Activated CD8-positive, alpha-beta memory T cell treated with anti-CD3 and anti-CD28 coated beads for 1 hour (primary cell): ENCODE measurements at places on chromosomes 7 and 10.

- DNase-seq, result no peak
Measured at GRCh38 chr10:93818086-93818485, 60.4 kb downstream of the LGI1 start.

- no peak for DNase-seq
Measured at GRCh38 chr7:84841809-84842208, 345.0 kb downstream of the SEMA3D start.

GRCh38 chr10:70834441-70835151, 18.8 kb downstream of the SGPL1 start:
- DNase-seq, result no peak

DNA sequence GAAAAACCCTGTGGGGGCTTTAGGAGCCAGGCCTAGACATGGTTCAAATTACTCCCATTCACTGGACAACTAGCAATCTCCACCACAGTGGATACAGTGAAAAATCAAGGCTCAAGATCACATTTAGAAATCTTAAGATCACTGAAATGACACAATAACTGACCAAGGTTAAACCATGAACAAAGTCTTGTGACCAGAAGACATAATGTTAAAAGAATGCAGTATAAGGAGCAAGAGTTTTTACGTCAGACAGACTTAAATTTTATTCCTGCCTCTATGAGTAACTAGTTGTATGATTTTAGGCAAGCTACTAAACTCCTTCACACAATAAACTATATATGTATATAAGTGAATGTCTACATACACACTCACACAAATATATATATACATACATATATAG, 68.5 kb downstream of the MICU1 start:
- no peak for DNase-seq

GRCh38 chr10:6254201-6254600, 51.5 kb downstream of the PFKFB3 start:
- no peak for DNase-seq

GRCh38 chr7:114900127-114900526, 21.8 kb upstream of the MDFIC start:
- no peak for DNase-seq

DNA sequence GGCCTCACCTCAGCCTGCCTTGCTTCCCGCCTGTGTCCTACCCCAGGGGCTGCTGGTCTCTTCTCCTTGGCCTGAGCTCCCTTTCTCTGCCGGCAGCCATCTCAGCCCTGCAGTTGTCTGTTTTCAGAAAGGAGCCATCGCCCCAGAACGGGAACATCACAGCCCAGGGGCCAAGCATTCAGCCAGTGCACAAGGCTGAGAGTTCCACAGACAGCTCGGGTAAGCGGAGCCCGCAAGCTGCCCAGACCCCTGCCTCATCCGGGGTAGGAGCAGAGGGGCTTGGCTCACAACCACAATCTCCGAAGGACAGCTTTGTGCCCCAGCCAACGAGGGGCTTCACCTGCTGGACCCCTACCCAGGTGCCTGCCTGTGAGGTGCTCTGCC, 5.3 kb upstream of the DEPP1 start:
- no peak for DNase-seq

- no peak for DNase-seq
Measured at GRCh38 chr7:50147951-50148808, 55.1 kb upstream of the ZPBP start.

DNA sequence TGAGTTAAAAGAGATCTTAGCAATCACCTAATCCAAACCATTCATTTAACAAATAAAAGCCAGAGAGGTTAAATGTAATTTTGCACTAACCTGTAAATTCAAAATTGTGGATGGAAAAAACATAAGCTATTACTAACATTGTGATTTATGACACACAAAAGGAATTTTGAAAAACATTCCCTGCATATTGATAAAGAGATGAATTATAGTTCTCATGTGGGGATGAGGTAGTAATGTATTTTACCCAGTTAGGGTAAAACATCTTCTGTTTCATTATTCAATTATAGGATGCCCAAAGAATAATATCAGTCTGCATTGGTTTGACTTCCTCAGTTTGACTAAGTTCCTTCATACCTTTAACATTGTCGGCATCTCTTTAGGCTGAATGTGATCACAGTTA, 561.3 kb downstream of the PHTF2 start:
- no peak for DNase-seq
